ENCODE measurements at places on chromosomes 16 and 17. TPM values are rescaled to one million over a fixed set of nuclear protein-coding genes. Genes with fewer than 3 reads are reported as not detected.

DNA sequence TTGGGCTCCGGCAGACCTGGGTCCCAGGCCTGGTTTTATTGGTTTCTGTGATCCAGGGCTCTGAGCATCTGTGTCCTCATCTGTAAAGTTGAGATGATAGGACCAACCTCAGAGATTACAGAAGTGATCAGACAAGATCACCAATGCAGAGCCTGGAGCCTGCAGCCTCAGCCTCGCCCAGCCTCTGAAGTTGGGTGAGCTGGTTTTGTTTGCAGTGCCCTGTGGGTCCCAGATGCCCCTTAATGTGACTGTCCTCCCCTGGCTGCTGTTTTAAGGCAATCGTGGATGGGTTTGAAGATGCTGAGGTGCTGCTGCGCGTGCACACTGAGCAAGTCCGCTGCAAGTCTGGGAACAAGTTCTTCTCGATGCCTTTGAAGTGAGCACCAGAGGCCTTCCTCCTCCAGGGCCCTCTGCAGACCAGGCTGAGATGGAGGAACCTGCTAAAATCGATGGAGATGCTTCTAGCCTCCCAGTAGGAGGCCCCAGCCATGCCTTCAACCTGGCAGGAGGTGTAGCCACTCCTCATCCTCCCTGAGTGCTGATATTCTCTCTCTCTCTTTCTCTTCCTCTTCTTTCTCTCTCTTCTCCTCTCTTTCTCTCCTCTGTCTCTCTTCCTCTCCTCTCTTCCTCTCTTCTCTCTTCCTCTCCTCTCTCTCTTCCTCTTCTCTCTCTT lies 5.6 kb upstream of the MMP15 start:
- no peak overlapping the region for H3K27ac ChIP-seq
- no peaks in the 10 kb centered on the region for H3K27me3 ChIP-seq
- no peak for DNase-seq
- peaks cover 40% of the 10 kb centered on the region for H3K36me3 ChIP-seq
- peaks cover 39% of the 10 kb centered on the region for H3K4me1 ChIP-seq
- H3K4me3 ChIP-seq: no peak overlapping the region

GRCh38 chr16:23595246-23595950 lies 718 bp downstream of the NDUFAB1 start:
- H3K27me3 ChIP-seq: no peaks in the 10 kb centered on the region
- peak overlapping the region; percentile 97 for H3K4me3 ChIP-seq
- H3K4me1 ChIP-seq: peaks cover 16% of the 10 kb centered on the region
- H3K36me3 ChIP-seq: peaks cover 35% of the 10 kb centered on the region
- H3K27ac ChIP-seq: peak overlapping the region; percentile 82

GRCh38 chr16:27974896-27975540 lies 88.5 kb downstream of the GSG1L start:
- H3K36me3 ChIP-seq: no peaks in the 10 kb centered on the region
- H3K27ac ChIP-seq: no peak overlapping the region
- H3K27me3 ChIP-seq: no peaks in the 10 kb centered on the region
- H3K4me3 ChIP-seq: no peak overlapping the region
- H3K4me1 ChIP-seq: no peaks in the 10 kb centered on the region

GRCh38 chr16:726438-727290 lies at the start of the genes CCDC78 and HAGHL:
Gene CCDC78, minus strand, starts transcription at chr16:726443. Its CDS starts 76 bp downstream, at chr16:726367.
Gene HAGHL, plus strand, starts transcription at chr16:727106. Its CDS starts 404 bp downstream, at chr16:727510.
- peak; percentile 75 for DNase-seq
- peaks cover 29% of the 10 kb centered on the region for H3K4me1 ChIP-seq
- peak within 1 kb of the TSS; percentile 58 for H3K4me3 ChIP-seq
- peaks cover 31% of the 10 kb centered on the region for H3K27me3 ChIP-seq

GRCh38 chr17:47695429-47696376 lies 1.7 kb downstream of the TBKBP1 start:
- H3K27me3 ChIP-seq: no peaks in the 10 kb centered on the region
- peak; percentile 71 for DNase-seq
- peak overlapping the region; percentile 79 for H3K27ac ChIP-seq

- H3K27ac ChIP-seq: peak overlapping the region; percentile 53
- no peaks in the 10 kb centered on the region for H3K36me3 ChIP-seq
- H3K27me3 ChIP-seq: no peaks in the 10 kb centered on the region
- no peak for DNase-seq
- peaks cover 33% of the 10 kb centered on the region for H3K4me1 ChIP-seq
- no peak overlapping the region for H3K4me3 ChIP-seq
Observed at GRCh38 chr17:21161498-21162393, 35.0 kb downstream of the DHRS7B start.

- no peak for DNase-seq
- H3K27ac ChIP-seq: no peak overlapping the region
- H3K36me3 ChIP-seq: no peaks in the 10 kb centered on the region
- no peaks in the 10 kb centered on the region for H3K4me1 ChIP-seq
- no peaks in the 10 kb centered on the region for H3K27me3 ChIP-seq
Observed at GRCh38 chr16:75138636-75139035, 9.7 kb upstream of the ZFP1 start.

GRCh38 chr17:15409721-15410250 lies 57.6 kb downstream of the CDRT4 start:
- peak overlapping the region; percentile 69 for H3K27ac ChIP-seq
- H3K4me3 ChIP-seq: no peak overlapping the region
- no peaks in the 10 kb centered on the region for H3K36me3 ChIP-seq
- no peak for DNase-seq
- peaks cover 12% of the 10 kb centered on the region for H3K4me1 ChIP-seq
- H3K27me3 ChIP-seq: no peaks in the 10 kb centered on the region

DNA sequence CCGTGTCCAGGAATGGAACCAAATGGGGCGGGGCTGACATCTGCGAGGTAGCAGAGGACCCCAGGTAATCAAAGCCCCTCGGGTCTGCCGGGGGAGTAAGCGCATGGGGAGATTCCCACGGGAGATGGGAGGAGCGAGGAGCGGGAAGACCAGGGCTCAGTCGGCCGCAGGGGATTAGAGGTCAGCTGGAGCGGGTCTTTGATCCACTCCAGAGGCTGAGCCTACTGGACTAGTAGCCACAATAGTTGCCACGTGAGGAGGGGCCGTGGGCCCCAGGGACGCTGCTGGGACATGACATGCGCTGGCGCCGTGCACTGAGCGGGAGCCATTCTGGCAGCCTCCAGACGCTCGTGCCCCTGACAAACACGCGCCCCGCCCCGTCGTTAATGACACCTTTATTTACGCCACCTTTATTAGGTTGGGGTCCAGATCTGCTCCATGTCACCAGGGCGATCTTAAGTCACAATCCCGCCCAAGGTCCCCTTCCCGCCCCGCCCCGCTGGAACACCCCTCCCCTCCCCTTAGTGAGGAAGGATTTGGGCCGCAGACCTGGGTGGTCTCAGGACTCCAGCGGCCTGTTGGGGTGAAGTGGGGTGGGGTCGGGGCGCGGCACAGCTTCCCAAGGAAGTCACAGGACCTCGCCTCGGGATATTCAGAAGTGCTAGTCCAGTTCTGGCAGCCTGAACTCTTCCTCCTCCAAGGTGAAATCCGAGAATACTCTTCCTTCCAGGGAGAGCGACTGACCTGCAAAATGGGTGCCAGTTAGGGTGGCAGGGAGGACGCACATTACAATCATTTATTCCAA lies 15.0 kb downstream of the PPY start:
- peak overlapping the region; percentile 46 for H3K4me3 ChIP-seq
- no peak overlapping the region for H3K27ac ChIP-seq
- H3K36me3 ChIP-seq: no peaks in the 10 kb centered on the region
- peaks cover 14% of the 10 kb centered on the region for H3K27me3 ChIP-seq
- no peak for DNase-seq
- H3K4me1 ChIP-seq: peaks cover 10% of the 10 kb centered on the region

DNA sequence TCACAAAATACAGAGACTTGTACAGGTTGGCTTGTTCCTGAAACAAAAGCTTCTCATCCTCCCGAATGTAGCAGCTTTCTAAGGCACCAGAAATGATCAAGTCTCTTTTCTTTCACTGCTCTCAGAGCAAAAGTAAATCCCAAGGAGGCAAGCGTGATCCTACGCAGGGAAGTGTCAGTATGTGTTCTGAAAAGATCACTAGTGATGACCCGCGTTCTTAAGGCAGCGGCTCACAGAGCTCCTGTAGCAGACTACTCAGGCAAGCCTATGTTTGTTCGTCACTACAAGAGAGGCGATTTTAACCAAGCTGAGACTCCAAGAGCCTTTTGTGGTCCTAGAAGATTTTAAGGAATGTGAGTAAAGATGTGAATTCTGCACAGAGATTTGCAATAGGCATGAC lies 34.5 kb downstream of the WIPI1 start:
- no peak overlapping the region for H3K27ac ChIP-seq
- H3K36me3 ChIP-seq: peaks cover 85% of the 10 kb centered on the region
- no peaks in the 10 kb centered on the region for H3K27me3 ChIP-seq
- no peak for DNase-seq
- no peak overlapping the region for H3K4me3 ChIP-seq

DNA sequence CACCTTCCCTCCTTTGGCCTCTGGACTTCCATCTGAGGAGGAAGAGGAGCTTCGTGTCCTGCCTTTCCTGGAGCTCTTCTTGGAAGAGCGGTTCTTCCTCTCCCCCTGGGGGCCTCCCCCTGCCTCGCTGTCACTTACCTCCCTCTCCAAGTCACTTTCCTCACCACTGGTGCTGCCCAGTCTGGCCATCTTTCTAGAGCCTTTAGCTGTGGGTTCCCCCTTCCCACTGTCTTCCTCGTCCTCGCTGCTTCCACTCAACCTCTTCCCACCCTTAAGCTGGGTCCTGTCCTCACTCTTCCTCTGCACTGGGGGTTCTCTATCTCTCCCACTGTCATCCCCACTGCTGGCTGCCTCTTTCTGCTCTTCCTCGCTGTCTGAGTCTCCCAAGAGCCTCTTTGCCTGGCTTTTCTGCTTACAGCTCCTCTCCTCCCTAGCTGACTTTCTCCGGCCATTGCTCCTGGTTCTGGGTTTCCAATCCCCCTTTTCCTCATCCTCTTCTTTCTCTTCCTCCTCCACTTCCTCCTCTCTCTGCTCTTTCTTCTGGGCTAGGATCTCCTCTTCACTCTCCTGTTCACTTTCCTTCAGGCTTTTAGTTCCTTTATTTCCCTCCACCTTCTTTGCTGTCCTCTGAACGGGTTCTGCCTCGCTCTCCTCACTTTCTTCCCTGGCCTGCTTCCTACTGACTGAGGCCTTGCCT lies 1.4 kb downstream of the HIRIP3 start:
- H3K27ac ChIP-seq: peak overlapping the region; percentile 96
- peak overlapping the region; percentile 83 for H3K4me3 ChIP-seq
- DNase-seq: no peak
- no peaks in the 10 kb centered on the region for H3K27me3 ChIP-seq

DNA sequence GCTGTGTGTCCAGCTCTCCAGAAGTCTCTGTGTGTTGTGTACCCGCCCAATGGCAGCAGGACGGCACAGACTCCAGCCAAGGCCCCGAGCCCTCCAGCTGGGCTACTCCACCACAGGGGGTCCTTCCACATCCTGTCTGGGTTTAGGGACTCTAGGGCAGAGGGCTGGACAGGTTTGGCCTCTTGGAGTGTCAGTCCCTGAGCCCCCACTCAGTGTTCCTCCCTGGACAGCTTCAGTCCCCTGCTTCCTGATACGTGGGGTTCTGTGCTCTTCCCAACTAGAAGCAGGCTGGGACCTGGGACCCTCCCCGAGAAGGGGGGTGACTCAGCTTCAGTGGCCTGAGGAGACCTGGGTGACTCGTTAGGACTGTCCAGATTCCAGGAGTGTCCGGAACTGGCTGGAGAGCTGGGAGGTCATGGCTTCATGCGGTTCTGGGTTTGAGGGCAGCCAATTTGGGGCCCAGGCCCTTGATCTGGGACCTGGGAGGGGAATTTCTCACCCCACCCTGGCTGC lies 4.2 kb downstream of the CDK3 start:
- H3K36me3 ChIP-seq: peaks cover 34% of the 10 kb centered on the region
- peaks cover 33% of the 10 kb centered on the region for H3K4me1 ChIP-seq
- H3K4me3 ChIP-seq: no peak overlapping the region
- H3K27me3 ChIP-seq: no peaks in the 10 kb centered on the region

GRCh38 chr17:72104164-72104862 lies 16.5 kb upstream of the SOX9 start:
- DNase-seq: no peak
- no peaks in the 10 kb centered on the region for H3K36me3 ChIP-seq
- no peak overlapping the region for H3K4me3 ChIP-seq
- H3K27ac ChIP-seq: no peak overlapping the region
- H3K4me1 ChIP-seq: no peaks in the 10 kb centered on the region

DNA sequence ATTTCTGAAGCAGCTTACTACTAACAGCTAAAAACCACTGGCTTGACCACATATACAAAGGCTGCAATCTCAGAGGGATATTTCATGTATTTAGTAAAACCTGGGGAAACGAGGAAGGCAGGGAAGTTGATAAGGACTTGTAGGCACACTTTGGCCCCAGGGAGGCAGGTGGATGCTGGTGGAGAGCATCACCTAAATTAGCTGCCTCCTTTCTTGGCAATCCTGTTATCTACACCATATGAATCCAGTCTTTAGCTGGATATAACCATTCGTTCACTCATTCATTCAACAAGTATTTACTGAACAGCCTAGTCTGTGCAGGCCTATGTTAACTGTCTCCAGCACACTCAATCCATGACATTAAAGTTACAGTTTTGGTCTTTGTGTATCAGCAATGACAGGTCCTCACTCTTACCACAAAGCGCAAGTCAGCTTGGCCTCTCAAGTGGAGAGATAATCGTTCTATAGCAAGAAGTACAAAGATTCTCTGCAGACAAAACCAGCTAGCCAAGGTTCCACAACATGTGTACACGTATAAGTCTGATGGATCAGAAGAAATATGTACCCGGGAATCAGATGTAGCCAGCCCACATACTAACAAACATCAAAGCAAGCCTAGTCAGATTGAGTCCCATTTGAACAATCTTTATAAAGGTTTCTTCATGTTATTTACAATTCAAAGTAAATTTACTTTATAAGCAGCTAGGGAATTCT lies 10.8 kb downstream of the MRPS23 start:
- no peak overlapping the region for H3K27ac ChIP-seq
- no peaks in the 10 kb centered on the region for H3K27me3 ChIP-seq
- H3K4me3 ChIP-seq: no peak overlapping the region

GRCh38 chr17:7216242-7217112 lies 3.2 kb downstream of the DLG4 start:
- H3K4me1 ChIP-seq: peaks cover 70% of the 10 kb centered on the region
- H3K27ac ChIP-seq: peak overlapping the region; percentile 68
- H3K4me3 ChIP-seq: peak overlapping the region; percentile 49
- H3K27me3 ChIP-seq: no peaks in the 10 kb centered on the region
- peaks cover 3% of the 10 kb centered on the region for H3K36me3 ChIP-seq

GRCh38 chr17:7590743-7591142 lies 849 bp upstream of the SOX15 start:
- no peak overlapping the region for H3K4me3 ChIP-seq
- H3K27me3 ChIP-seq: no peaks in the 10 kb centered on the region
- H3K4me1 ChIP-seq: peaks cover 21% of the 10 kb centered on the region
- H3K27ac ChIP-seq: no peak overlapping the region
- peaks cover 84% of the 10 kb centered on the region for H3K36me3 ChIP-seq

DNA sequence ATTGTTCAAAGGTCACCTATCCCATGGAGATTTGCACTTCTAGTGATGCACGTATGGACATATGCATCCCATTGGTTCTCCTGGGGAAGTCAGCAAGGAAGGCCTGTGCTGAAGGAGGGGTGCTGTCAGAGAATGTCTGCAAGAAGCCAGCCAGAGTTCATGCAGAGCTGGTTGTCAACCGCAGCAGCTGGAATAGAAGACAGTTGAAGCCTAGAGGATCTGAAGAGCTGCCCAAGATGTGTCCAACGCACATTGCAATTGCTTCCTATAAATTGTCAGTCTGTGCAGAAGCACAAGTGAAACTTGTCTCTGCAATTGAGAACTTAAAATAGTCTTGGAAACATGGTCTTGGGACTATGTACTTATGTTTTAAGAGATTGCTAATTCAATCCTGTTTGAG lies 82.1 kb upstream of the CNTNAP4 start:
- H3K27ac ChIP-seq: no peak overlapping the region
- no peak overlapping the region for H3K4me3 ChIP-seq

Gene UTS2R
- not detected for total RNA-seq

Gene TBC1D3E
- total RNA-seq: not detected

Gene PPP1R1B
- total RNA-seq: 23.9 TPM

Gene KRT33B
- total RNA-seq: not detected

Gene ARMC5
- total RNA-seq: 9.6 TPM

Gene CD68
- 667 TPM for total RNA-seq

Gene CA7
- not detected for total RNA-seq

Gene MMP2
- total RNA-seq: 178 TPM

Gene KCNG4
- not detected for total RNA-seq
